ENCODE measurements at places on chromosomes 16 and 17.

DNA sequence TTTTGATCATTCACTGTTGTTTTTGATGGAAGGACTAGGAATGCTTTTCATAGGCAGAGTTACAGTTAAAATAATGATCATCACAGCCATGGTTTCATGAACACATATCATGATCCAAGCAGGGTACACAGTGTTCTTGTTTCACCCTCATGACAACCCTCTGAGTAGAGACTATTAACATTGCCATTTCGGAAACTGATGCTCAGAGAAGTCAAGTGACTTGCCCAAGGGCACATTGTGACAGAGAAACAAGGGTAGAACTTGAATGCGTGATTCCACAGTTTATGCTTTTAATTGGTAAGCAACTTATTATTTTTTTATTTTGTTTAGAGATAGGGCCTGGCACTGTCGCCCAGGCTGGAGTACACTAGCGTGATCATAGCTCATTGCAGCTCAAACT lies 202.3 kb downstream of the KATNIP start:
- DNase-seq: no peak

DNA sequence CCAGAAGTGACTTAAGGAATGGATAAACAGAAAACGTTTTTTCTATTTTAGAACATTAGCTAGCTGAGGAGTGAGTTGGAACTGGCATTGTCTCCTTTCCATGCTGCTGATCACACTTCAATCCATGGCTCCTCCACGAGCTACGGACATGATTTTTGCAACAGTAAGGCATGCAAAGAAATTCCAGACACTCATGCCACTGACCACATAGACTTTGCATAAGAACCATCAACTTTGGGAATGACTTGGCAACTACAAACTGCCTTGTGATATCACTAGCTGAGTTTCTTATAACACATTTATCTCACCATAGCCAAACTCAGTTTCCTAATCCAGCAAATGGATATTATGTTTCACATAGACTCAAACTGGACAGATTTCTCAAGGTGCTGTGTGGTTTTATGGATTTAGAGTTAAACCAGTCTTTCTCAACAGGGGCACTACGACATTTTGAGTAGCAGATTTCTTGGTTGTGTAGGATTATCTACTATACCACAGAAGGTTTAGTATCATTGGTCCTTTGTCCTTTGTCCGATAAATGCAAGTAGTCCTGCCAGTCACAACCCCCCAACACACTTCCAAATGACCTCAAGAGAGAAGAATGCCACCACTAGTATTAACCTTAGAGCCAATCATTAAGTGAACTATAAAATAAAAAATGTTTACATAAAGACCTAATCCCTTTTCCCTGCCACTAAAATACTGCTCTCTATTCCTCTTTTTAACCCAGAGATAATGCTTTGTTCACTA lies 48.3 kb upstream of the C17orf78 start:
- no peak for DNase-seq

DNA sequence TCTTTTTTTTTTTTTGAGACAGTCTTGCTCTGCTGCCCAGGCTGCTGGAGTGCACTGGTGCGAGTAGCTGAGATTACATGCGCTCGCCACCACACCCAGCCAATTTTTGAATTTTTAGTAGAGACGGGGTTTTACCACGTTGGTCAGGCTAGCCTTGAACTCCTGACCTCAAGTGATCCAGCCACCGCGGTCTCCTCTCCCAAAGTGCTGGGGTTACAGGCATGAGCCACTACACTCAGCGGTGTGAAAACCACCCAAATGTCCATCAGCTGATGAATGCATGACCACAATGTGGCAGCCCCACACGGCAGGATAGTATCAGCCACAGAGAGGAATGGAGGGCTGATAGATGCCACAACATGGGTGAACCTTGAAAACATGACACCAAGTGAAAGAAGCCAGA lies 2.1 kb downstream of the P2RX5 start:
- no peak for DNase-seq

GRCh38 chr17:27952366-27952765 lies 59.2 kb upstream of the LYRM9 start:
- DNase-seq: no peak

DNA sequence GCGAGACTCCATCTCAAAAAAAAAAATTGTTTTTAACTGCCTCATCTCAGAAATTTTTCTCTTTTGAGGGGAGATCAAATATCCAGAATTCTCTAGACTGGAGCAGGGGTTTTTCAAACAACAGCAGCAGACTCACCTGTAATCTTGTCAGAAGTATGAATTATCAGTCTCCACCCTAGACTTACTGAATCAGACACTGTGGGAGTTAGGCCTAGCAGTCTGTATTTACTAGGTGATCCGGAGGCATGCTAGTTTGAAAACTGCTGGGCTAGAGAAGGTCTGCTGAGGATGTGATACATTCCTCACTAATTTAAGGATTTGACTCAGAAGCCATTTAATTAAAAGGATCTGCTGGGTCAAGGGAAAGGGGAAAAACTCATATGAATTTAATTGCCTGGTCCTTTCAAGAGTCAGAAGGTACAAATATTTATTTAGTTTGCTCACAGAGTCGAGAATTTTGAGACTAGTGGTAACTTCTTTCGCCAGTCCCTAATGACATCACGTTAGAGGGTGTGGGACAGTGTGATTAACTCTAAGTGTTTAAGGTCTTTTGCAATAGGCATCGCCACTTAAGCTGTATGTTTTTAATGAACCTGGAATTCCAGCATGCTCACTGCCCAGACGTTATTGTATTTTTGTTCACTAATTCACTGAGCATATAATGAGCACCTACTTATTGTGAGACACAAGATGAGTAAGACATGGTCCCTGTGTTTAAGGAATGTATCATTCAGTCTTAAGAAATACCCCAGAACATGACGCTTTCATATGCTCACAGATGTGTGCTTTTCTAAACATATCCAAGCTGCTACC lies 14.2 kb downstream of the ATP6V0A1 start:
- no peak for DNase-seq

GRCh38 chr16:66402591-66403230 lies 24.4 kb upstream of the BEAN1 start:
- no peak for DNase-seq

DNA sequence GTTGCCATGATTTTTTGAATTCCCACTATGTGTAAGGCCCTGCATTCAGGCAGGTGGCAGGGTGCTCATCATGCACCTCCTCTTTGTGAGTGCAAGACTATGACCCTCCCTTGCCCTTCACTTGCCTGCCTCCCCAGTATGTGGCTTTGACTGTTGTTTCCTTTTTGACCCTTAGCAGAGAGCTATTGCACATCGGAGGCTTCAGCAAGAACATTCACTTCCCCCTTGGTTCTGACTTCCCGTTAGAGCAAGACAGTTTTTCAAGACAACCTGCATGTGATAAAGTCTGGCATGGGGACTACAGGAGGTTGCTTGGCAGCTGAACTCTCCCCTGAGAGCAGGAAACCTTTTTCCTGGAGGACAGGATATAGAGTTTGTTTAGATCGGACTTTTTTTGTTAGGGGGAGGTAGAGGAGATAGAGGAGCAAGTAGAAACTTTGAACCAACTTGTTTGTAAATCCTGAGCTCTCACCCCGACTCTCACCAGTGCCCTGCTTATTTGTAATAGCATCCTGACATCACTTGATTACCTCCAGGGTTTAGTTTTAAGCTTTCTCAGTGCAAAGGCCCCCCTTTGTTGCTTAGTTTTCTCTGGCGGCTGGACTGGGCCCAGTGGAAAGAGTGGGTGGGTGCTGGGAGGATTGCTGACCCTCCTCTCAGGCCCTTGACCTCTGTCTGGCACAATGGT lies 34.3 kb downstream of the LIMD2 start:
- no peak for DNase-seq

- DNase-seq: no peak
These were observed 17.8 kb downstream of the ACTG1 start for GRCh38 chr17:81494626-81495377.

DNA sequence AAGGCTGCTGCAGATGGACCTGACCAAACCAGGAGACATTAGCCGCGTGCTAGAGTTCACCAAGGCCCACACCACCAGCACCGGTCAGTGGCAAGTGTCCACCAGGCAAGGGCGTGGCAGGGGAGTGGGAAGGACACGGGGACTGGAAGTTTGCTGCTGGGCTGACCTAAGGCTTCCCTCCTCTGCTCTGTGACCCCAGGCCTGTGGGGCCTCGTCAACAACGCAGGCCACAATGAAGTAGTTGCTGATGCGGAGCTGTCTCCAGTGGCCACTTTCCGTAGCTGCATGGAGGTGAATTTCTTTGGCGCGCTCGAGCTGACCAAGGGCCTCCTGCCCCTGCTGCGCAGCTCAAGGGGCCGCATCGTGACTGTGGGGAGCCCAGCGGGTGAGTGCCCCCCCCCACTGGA lies 4.8 kb downstream of the HSD11B2 start:
- no peak for DNase-seq

DNA sequence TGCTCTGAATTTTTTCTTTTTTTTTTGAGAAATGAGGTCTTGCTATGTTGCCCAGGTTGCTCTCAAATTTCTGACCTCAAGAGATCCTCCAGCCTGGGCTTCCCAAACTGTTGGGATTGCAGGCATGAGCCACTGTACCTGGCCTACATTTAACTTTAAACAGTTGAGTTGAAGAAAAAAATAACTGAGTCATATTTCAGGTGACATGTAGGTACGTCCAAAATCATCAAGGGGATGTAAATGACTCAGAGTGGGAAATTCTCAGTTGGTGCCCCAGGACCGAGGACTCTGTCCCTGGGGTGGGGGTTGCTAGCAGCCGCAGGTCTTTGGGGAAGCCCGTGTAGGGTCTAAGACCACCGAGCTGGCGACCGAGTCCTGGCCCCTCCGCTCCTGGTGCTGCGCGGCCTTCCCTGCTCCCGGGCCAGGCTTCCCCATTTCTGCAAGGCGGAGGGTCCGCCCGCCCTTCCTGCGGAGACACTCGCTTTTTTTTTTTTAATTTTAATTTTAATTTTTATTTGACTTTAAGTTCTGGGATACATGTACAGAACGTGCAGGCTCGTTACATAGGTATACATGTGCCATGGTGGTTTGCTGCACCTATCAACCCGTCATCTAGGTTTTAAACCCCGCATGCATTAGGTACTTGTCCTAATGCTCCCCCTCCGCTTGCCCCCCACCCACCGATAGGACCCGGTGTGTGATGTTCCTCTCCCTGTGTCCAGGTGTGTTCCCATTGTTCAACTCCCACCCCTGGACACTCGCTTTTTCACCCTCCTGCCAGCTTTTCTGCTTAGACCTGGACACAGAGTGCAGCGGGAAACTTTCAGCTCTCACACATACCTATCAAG lies 12.7 kb upstream of the N4BP1 start:
- DNase-seq: no peak

DNA sequence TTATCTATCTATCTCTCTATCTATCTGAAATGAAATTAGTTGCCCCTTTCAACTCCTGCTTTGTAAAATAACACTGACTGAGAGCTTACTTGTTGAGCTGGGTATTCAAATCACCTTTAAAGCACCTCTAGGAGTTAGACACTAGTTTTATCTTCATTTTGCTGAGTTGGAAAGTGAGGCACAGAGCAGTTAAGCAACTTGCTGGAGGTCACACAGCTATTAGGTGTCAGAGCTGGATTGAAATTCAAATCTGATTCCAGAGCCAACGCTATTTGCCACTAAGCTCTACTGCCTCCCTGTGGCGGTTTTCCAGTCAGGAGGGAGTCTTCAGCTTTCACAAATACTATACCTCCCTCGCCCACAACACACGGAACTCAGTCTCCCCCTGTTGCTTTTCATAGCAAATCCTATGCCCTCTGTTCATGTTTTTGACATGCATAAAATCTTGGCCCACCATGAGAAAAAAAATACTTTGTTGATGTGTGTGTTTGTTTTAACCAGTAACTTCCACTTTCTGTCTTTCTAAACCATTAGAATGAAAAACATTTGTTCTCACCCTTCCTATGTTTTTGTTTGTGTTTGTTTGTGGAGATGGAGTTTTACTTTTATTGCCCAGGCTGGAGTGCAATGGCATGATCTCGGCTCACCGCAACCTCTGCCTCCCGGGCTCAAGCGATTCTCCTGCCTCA lies 74.8 kb upstream of the SMURF2 start:
- peak; percentile 28 for DNase-seq

GRCh38 chr17:40417258-40417608 lies 463 bp downstream of the TOP2A start:
- no peak for DNase-seq

DNA sequence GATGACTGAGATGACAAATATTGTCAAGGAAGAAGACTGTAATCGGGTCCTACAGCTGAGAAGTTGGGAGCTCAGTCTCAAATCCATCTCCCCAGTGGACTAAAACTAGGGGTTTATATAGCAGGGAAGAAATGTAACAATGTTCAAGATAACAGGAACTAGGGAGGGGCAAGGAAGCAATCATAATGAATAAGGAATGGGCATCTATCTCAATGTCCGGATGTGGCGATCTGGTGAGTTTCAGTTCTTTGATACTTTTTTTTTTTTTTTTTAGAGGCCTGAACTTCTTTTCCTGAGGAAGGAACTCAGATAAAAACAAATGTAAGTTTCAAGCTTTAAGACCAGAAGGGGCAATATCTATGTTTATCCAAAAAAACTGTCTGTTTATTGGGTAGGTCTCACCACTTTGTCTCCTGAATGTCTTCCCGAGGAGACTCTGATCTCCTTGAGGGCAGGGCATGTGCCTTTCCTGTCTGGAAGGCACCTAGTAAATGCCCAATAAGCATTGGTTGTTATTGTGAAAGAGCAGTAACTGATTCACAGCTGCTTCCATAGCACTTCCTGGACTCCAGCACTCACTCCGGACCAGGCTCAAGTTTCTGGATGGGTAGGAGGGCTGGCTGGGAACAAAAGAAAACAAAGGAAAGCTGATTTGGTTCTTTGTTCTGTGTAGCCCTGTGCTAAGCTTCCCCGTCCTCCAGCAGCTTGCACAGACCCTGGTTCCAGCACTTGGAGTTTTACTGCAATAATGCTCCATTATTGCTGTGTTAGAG lies 51.9 kb downstream of the MEOX1 start:
- no peak for DNase-seq

- no peak for DNase-seq
These were observed 440.4 kb downstream of the SOX9 start for GRCh38 chr17:72561266-72561665.

- no peak for DNase-seq
These were observed 199.9 kb downstream of the LGALS9B start for GRCh38 chr17:20267459-20267842.

GRCh38 chr16:10950393-10950792 lies 6.0 kb downstream of the CLEC16A start:
- no peak for DNase-seq

GRCh38 chr17:28282596-28282995 lies 36.4 kb upstream of the TMEM97 start:
- DNase-seq: no peak

DNA sequence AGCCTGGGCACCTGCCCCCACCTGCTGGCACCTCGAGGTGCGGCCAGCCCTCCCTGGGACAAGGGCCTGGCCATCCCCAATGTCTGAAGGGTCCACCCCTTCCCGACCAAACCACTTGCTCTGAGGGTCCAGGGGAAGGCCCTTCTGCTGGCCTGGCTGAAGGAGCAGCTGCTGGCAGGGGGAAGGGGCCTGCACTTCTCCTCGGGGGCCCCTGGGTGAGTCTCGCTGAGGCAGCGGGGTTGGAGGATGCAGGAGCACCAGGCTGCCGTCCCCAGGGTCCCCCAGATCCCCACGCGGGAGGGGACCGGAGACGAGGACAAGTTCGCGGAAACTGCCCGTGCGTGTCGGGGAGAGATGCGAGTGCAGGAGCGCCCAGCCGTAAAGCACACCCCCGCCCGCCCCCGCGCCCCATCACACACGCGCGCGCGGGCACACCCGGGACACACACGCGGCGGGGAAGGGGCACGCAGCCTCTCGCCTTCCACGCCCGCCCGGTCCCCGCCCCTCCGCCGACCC lies 725 bp upstream of the CACNA1H start:
- peak; percentile 29 for DNase-seq

All from stimulated activated CD4-positive, alpha-beta T cell treated with anti-CD3 and anti-CD28 coated beads, Interleukin-4, amount 100 ng/mL, for 48 hours (primary cell).